Activated T-cell treated with anti-CD3 and anti-CD28 coated beads for 4 hours (primary cell): ENCODE measurements at places on chromosomes 3 and 15.

DNA sequence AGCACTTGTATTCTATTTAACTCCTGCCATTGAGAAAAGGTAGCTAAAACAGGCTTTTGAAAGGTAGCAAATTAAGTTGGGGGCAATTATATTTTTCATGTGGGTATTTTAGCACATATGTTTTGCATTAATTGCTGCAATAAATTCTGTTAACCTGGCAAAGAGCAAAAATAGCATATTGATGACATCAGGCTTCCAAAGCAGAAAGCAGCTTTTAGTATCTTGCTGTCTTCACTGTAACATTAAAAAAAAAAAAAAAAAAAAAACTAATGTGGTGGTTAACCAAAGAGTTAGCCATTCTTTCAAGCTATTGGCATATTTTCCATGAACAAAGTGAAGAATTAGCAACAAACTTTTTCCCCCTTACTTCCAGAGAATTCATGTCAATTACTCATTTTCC, 9.1 kb downstream of the EPHA3 start:
- DNase-seq: no peak

- DNase-seq: no peak
These were observed 81.0 kb downstream of the TMEM108 start for GRCh38 chr3:133119176-133119575.

DNA sequence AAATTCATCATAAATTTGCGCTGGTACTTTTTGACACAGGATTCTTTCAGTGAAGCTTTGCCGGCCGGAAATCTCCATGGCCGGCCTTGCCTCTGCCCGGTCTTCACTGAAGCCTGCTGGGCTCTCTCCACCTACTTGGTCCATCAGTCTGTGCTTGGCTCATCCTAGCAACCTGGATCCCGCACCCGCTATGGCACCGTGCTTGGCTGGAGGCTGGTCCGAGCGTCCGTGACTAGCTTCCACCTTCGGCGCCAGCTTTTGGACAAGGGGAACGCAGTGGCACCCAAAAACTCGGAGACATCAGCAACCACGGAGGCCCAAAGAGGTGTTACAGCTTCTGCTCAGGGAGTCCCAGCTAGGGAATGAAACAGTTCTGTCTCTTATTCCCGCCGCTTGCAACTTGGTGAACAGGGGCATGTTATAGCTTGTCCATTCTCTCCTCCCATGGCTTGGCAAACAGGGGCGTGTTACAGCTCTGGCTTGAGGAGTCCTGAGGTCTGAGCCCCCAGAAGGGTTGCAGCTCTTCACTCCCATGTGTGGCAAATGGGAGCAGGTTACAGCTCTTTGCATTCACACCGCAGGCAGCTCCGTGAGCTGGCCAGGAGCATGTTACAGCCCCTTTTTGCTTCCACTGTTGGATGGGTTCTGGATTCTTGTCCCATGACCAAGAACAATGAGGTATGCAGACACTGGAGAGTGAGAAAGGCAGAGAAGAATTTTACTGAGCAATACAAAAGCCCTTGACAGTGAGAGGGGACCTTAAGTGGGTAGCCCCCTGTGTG, 204.2 kb downstream of the DIPK2A start:
- no peak for DNase-seq

DNA sequence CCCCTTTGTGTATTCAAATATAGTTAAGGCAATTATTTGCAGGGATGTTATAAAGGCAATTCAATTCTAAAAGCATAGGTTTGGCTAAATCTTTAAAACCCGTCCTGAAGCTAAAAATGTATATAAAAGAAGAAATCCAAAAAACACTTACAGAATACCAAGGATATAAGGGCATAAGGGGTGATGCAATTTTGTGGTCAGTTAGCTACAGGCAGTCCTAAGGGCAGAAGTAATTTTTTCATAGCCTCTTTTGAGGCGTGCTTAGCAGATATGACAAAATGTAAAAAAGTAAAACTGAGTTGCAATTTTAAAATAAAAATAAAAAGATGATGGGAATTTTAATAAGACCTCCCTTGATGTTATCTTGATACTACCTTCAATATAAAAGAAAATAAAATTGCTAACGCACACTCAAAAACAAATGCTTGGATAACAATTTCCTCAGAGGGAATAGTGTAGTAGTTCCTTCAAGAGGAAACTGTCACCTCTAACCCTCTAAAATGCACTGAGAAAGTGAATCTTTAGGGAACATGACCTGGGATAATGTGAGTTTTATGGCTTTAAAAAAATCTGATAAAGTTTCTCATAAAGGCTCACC, 104.2 kb downstream of the MYH15 start:
- DNase-seq: no peak

DNA sequence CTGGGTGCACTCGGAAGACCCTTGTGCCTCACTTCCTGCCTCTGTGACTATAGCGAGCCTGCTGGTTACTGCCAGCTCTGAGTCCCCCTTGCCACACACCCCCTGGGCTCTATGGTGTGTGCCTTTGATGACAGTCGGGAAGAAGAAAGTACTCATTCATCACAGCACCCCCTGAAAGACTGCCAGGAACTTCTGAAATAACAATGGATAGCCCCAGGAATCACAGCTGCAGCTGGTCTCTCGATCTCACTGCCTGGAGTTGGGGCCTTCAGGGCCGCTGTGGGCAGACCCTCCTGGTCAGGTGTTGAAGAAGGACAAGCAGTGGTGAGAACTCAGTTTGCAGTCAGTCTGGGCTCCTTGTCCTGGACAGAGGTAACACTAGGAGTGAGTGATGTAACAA, 9.8 kb upstream of the RPP14 start:
- no peak for DNase-seq

DNA sequence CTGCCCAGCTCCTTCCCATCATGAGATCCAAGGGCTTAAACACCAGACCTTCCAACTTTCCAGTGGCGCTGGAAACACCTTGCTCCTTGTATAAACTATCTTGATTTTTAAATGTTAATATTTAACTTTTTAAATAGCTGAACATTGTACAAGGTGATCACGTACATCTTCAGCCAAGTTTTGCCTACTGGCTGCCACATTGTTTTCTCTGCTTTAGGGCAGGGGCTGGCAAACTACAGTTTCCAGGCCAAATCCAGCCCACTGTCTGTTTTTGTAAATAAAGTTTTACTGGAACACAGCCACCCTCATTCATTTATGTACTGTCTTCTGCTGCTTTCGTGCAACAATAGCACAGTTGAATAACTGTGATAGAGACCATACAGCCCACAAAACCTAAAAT, 27.6 kb upstream of the FOXP1 start:
- DNase-seq: no peak

DNA sequence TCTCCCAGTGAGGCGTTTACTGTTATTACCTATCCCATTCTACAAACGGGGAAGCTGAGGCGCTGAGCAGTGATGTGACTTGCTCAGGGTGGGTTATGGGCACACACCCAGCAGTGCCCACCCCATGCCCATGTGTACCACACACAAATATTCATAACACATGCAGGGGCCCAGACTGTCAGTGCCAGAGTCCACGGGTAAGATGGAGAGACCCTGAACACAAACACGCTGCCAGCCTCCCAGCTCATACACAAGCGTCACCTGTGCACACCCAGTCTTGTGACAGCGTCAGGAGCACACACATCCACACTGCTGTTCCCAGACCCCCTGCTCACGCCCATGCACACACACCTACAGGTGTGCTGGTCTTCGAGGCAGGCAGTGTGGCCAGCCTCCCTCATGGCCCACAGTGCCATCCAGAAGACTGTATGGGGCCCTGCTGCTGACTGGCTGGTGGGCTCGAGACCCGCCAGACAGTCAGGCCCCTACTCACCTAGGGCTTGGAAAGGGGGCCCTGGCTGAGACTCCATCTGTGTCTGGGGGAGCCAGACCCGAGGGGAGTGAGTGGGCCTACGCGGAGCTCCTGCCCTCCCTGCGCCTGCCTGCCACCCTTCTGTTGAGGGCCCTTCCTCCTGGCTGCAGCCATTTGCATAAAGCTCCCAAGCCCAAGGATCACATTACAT, 39.4 kb downstream of the DNAJB8 start:
- no peak for DNase-seq

DNA sequence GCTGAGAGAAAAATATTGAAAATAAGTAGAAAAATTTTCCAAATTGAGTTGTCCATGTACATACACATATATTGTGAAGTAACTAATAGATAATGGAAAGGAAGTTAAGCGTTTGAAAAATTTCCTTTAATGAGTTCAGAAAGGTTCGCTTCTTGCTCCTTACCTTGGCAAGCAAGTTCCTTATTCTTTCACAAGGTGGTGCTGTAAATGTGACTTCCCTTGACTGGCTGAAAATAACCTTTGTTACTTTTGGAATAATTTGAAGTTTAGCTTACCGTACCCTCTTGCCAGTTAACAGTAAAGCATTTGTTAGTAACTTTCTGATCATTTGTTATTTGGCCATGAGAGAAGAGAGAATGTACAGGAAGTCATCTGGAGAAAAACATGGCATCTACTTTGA, 41.6 kb downstream of the PYDC2 start:
- DNase-seq: no peak

GRCh38 chr15:83205725-83206324, 1.8 kb downstream of the HDGFL3 start:
- no peak for DNase-seq

GRCh38 chr3:66748175-66748876, 247.5 kb upstream of the LRIG1 start:
- no peak for DNase-seq

DNA sequence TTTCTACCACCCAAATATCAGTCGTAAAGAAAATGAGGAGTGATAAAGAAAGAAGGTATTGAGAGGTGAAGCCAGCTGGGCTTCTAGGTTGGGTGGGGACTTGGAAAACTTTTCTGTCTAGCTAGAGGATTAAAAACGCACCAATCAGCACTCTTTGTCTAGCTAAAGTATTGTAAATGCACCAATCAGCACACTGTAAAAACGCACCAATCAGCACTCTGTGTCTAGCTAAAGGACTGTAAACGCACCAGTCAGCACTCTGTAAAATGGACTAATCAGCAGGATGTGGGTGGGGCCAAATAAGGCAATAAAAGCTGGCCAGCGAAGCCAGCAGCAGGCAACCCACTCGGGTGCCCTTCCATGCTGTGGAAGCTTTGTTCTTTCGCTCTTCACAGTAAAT, 13.0 kb upstream of the IQGAP1 start:
- no peak for DNase-seq

DNA sequence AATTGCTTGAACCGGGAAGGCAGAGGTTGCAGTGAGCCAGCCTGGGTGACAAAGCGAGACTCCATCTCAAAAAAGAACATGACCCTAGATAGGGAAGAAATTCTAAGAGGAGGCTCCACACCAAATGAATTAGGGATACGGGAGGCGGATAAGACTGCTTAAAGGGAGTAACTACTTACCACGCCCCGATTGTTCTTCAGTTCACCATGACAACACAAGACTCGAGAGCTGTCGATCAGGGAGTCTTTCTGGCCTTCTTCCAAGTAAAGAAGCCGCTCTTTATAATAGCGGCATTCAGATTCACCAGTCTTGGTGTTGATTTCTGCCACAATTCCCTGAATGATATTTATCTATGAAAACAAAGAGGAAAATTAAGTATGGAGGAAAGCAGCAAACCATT, 53.9 kb upstream of the TASOR start:
- no peak for DNase-seq

- DNase-seq: no peak
These were observed 29.8 kb downstream of the GNB4 start for GRCh38 chr3:179421500-179421899.

GRCh38 chr15:72421484-72421883, 23.4 kb downstream of the TMEM202 start:
- no peak for DNase-seq

DNA sequence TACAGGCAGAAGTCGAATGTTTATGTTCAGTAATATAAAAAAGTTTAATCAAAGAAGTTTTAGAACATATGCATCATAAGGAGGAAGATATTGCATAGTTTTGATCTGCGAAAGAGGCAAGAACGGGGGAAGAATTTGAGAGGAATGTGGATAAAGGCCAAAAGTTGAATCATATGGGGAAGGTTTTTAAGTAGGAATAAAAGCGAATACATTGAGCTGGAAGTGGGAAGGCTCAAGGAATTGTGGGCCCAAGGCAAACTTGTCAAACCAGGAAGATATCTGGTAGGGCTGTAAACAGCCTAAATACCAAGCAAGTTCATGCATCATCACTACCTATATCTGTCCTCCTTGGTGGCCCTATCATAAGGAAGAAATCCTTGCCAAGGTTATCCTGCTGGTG, 186.9 kb downstream of the MAGI1 start:
- no peak for DNase-seq

- DNase-seq: no peak
These were observed 1.2 kb downstream of the CHST2 start for GRCh38 chr3:143120716-143121240.

DNA sequence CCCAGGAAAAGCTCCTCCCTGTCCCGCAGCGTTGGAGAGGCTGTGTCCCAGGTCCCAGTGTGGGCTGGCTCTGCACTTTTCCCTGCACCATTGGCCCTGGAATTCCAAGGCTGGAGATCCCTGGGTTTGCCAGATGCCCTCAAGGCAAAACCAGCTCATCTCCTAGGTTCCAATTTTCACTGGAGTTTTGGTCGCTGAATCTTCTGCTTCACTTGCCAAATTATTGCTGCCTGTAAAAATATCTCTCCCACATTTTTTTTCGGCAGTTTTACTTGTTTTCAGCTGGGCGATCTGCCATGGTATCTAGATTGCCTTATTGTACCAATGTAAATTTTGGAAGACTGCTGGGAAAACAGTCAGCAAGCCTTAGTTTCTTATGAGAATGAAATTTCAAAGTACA, 150.9 kb upstream of the ATP10A start:
- DNase-seq: no peak

DNA sequence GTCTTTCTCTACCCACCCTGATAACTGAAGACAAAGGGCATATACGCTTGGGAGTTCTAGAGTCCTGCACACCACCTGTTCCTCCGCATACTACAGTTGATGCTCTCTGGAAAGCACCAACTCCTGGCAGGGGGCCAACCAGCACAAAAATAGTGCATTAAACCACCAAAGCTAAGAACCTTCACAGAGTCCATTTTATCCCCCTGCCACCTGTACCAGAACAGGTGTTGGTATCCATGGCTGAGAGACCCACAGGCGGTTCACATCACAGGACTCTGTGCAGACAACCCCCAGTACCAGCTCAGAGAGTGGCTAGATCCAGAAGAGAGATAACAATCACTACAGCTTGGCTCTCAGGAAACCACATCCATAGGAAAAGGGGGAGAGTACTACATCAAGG, 114.4 kb upstream of the POU1F1 start:
- no peak for DNase-seq

- no peak for DNase-seq
These were observed 341.8 kb upstream of the TBL1XR1 start for GRCh38 chr3:177538750-177539730.

GRCh38 chr3:171284308-171285075, 175.7 kb downstream of the TNIK start:
- DNase-seq: no peak

DNA sequence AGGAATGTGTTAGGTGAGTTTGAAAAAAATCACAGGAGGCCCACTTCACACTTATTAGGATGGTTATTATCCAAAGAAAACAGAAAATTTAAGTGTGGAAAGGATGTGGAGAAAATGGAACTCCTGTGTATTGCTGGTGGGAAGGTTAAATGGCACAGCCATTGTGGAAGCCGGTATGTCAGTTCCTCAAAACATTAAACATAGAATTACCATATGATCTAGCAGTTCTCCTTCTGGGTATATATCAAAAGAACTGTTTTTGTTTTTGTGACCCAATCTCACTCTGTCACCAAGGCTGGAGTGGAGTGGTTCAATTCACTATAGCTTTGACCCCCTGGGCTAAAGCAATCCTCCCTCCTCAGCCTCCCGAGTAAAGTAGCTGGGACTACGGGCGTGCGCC, 10.4 kb upstream of the ZFYVE19 start:
- no peak for DNase-seq
